ENCODE measurements at places on chromosomes 2 and 18. TPM values are rescaled to one million over a fixed set of nuclear protein-coding genes. Genes with fewer than 3 reads are reported as not detected.

TFPI gene
- total RNA-seq: 161 TPM

DNA sequence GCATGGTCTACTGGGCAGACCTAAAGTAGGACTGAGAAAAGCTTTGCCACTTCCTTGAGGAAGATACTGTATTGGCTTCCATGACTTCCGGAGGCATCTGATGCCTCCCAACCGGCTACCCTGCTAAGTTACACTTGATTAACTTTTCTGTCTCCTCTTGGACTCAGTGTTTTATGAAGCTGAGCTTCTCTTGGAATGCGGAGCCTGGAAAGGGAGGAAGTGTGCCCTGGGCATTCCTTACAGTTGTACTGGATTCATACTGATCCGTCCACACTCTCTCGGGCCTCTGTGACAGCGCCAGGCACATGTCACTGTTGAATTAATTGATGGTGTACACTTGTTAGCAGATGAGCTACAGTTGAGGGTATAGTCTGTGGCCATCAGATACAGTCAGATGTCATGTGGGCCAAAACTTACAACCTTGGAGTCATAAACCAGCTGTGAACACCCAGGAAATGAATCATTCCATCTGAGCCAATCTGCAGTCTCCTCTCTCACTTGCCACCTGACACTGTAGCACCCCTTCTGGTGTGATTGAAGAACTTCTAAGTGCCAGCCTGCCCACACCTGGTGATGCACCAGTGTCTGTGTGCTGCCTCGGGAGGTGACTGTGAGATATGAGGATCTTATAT is 122.5 kb downstream of the FHOD3 start:
- no peak overlapping the region for H3K4me3 ChIP-seq
- no peaks in the 10 kb centered on the region for H3K27me3 ChIP-seq
- peaks cover 32% of the 10 kb centered on the region for H3K4me1 ChIP-seq
- H3K36me3 ChIP-seq: no peaks in the 10 kb centered on the region
- no peak for DNase-seq

DNA sequence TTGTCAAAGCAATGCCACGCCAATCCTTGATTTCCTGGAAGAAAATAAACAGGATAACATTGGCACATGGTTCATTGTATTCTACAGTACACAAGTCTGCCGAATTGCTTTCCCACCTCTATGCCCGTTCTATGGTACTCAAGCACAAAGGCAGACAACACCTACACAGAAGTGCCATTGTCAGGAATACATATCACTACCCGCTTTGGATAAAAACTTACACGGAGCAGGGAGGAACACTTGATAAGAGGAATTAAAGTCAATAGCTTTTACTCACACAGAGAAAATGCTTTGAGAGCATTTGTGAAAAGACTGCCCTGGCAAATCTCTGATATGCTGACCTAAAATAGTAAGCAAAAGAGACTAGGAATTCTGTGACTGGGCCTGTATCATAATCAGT is 23.4 kb downstream of the PLEKHM3 start:
- DNase-seq: no peak
- no peaks in the 10 kb centered on the region for H3K27me3 ChIP-seq
- no peak overlapping the region for H3K4me3 ChIP-seq

SLC23A3 gene
- total RNA-seq: 2.4 TPM

- no peak overlapping the region for H3K4me3 ChIP-seq
- H3K27ac ChIP-seq: no peak overlapping the region
- H3K27me3 ChIP-seq: no peaks in the 10 kb centered on the region
- peaks cover 92% of the 10 kb centered on the region for H3K4me1 ChIP-seq
- H3K36me3 ChIP-seq: peaks cover 15% of the 10 kb centered on the region
Measured at GRCh38 chr2:109177635-109178034, 48.6 kb downstream of the SH3RF3 start.

LYPD6 gene
- total RNA-seq: 0.82 TPM

PDCL3 gene
- total RNA-seq: 33.7 TPM

GRCh38 chr2:43180897-43181296 is 45.5 kb downstream of the ZFP36L2 start:
- no peak overlapping the region for H3K27ac ChIP-seq
- no peaks in the 10 kb centered on the region for H3K27me3 ChIP-seq

CRYGD gene
- not detected for total RNA-seq

GRCh38 chr2:234378440-234378839 is 118.4 kb downstream of the ARL4C start:
- H3K4me1 ChIP-seq: peaks cover 40% of the 10 kb centered on the region
- H3K4me3 ChIP-seq: peak overlapping the region; percentile 42
- no peak for DNase-seq
- H3K27me3 ChIP-seq: no peaks in the 10 kb centered on the region
- peak overlapping the region; percentile 98 for H3K27ac ChIP-seq

MAB21L4 gene
- total RNA-seq: not detected

GRCh38 chr2:72210470-72210869 is 62.8 kb upstream of the CYP26B1 start:
- no peak overlapping the region for H3K4me3 ChIP-seq
- no peaks in the 10 kb centered on the region for H3K27me3 ChIP-seq
- H3K27ac ChIP-seq: no peak overlapping the region
- H3K36me3 ChIP-seq: no peaks in the 10 kb centered on the region

PHOSPHO2 gene
- total RNA-seq: 3.0 TPM

DNA sequence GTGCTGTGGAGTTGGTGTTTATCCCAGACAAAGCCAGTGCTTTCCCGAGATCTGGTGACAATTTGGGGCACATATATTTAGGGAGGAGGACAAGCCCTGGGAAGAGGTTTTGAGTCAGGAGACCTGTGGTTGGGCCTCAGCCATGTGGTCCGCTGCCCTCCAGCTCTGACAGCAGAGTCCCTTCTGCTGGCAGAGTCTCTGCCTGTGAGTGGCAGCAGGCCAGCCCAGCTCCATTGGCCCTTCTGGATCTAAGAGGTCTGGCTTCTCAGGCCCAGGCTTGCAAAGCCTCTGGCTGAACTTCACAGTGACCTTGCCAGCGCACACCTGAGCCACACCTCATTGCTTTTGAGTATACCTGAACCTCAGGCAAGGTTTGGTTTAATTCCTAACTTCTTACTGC is 115.3 kb downstream of the BCL2L11 start:
- no peak overlapping the region for H3K4me3 ChIP-seq
- no peak overlapping the region for H3K27ac ChIP-seq
- DNase-seq: no peak
- H3K27me3 ChIP-seq: no peaks in the 10 kb centered on the region
